ENCODE measurements at places on chromosomes 6 and 20.

- DNase-seq, result no peak
Measured at GRCh38 chr6:7171119-7171518, 63.4 kb downstream of the RREB1 start.

- DNase-seq, result no peak
Measured at GRCh38 chr20:45346851-45347250, 1.4 kb downstream of the SDC4 start.

- DNase-seq, result no peak
Measured at GRCh38 chr6:31558631-31559500, 11.5 kb downstream of the NFKBIL1 start.

DNA sequence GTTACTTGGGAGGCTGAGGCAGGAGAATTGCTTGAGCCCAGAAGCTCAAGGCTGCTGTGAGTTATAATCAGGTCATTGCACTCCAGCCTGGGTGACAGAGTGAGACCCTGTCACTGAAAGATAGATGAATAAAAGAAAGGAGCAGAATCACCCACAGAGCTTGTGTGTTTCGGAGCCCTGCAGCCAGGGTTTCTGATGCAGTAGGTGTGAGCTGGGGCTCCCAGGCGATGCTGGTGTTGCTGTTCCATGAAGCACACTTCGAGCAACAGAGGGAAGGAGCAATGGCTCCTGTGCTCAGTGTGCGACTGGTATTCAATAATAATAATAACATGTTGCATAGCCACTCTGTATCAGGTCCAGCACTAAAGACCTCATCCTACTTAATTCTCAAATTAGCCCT is 197.5 kb upstream of the CST7 start:
- DNase-seq, result no peak

- DNase-seq, result no peak
Measured at GRCh38 chr6:26087284-26088115, at the start of gene HFE. HFE (plus strand) TSS chr6:26087429; CDS start chr6:26087441, 12 bp downstream.

- DNase-seq, result no peak
Measured at GRCh38 chr6:11242711-11243110, 10.2 kb upstream of the NEDD9 start.

- DNase-seq, result no peak
Measured at GRCh38 chr6:84667252-84668213, 96.9 kb downstream of the TBX18 start.

- DNase-seq, result no peak
Measured at GRCh38 chr20:58828136-58828535, 22.6 kb downstream of the GNAS-AS1 start.

DNA sequence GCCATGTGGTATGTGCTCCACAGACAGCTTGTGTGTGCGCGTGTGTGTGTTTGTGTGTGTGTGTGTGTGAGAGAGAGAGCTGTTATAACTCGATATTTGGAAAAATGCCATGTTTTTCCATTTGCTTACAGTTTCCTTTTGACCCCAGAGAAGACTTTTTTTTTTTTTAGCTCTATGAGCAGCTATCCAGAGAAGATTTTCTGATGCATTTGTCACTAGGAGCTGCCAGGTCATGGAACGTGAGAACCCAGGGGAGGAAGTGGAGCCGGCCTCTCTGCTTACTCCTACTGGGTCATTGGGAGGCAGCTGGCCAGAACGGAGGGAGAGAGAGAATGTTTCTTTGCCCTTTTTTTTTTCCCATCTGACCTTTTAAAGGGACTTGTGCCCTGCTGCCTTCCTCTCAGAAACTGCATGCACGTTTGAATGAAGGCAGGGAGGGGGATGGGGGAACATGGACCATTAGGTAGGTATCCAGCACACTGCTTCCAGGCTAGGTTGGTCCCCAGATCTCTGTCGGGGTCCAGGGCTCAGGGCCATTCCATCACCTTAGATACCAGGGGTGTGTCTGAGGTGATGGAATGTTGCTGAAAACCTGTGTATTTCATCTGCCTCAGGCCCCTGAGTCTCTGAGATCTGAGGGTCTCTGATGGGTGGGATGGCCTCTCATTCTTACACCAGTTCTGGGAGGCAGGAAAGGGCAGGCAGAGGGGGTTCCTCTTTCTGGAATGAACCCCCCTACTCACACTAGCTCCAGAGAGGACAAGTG is 11.2 kb upstream of the MRPS18A start:
- no peak for DNase-seq

- DNase-seq, result no peak
Measured at GRCh38 chr6:77656999-77657764, 4.3 kb downstream of the MEI4 start.

DNA sequence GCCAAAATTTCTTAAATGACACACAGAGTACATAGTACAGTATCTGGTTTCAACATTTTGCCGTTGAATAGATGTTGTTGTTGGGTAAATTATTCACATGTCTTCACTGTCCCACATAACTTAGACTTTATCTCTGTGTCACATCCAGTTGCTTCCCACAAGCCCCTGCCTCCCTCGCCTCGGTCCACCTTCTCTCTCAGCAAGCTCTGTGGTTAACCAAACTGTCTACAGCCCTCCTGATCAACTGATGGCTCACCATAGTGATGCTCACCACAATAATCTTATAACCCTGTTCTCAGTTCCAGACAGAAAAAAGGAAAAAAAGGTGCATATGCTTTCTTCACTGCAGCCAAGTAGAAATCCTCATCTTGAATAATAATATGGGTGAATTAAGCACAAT is 23.0 kb downstream of the IL17F start:
- no peak for DNase-seq

DNA sequence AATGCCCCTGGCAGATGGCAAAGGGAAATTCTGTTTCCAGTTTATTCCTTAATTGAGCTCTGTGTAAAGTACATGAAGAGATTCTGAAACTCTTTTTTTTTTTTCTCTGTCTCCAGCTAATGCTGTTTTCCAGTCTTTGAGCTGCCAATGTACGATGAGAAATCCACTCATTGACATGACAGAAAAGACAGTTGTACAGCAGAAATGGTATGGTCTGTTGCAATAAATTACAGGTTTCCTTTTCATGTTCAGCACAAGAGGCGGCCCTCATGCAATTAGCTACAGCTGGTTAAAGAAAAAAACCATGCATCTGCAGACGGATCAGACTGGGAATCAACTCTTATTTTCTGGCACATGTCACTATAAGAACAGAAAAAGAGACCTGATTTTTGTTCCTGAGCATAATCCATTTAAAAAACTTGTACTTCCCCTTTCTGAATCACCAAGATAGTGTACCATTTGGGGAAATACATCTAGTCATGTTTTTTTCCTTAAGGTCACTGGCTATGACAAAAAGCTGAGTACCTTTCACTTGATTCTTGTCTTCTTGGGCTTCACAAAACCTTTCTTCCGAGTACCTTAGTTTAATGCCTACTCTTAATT is 289.8 kb upstream of the PREP start:
- DNase-seq, result no peak

GRCh38 chr6:166542580-166542912 is 43.9 kb downstream of the RAMACL start:
- DNase-seq, result no peak

DNA sequence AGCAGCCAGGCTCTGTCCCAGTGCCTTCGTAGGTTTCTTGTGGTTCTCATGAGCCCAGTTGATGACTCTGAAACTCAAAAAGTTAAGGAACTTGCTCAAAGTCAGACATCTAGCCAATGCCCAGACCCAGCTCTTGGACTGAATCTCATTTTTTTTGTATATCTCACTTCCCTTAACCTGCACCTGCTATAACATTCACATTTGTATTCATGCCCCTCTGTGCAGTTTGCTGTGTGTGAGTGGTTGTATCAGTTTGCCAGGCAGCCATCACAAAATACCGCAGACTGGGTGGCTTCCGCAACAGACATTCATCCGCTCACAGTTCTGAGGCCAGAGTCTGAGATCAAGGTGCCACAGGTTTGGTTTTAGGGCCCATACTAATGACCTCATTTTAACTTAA is 49.9 kb downstream of the IPCEF1 start:
- DNase-seq, result no peak

- DNase-seq, result no peak
Measured at GRCh38 chr6:157017861-157018260, 240.7 kb downstream of the ARID1B start.

- DNase-seq, result no peak
Measured at GRCh38 chr20:63635431-63636141, 8.7 kb upstream of the GMEB2 start.

DNA sequence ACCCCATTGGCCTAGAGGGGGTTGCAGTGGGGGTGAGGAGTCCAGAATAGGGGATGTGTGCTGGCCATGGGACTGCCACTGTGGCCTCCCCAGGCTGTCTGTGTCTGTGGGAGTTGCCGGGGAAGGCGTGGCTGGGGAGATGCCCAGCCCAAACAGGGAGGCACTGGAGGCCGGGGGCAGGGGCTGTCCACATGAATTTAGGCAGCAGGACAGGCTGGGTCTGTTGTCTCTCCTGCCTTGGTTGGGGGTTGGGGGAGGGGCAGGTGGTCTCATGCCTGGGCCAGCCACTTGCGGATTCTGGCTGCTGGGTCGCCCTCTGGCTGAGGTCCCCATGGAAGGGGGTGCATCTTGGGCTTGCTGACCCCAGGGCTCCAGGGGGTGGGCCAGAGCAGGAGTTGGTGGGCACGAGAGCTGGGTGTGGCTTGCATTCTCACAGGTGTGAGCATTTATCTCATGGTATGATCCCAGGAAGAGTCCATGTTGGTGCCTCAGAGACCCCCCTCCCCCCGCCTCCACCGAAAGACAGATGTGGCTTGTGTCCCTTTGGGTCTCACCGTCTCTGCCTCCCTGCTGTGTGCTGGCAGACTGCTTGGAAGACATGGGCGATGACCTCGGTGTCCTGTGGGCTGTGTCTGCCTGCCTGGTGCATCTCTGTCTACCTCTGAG is 4.0 kb downstream of the SOX18 start:
- no peak for DNase-seq

DNA sequence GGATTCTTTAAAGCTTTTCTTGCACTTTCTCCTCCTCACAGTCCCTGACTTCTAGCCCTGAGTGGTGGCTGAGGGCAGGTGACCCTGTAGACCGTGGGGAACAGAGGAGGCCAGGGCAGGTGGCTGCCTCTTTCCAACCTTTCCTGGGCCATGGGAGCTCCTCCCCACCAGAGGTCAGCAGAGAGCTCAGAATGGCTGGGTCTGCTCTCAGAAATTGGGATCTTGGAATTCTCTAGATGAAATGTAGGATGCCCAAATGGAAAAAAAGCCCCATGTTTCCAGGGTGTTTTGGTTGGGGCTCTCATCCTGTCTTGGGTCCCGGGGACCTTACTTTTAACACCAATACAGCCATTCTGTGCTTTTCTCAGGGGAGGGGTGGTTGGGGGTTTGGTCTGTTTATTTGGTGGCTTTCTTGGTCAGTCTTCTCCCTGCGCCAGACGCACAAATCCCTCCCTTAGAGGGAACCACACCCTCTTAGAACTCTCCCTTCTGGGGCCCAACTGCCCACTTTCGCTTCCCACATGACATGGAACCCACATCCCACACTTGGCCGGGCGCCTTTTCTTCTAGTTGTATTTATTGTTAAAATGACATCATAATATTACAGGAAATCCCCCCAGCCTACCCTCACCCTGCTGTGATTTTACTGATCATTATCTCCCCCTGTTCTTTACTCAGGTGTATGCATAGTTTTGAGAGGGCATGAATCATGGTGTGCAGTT is 17.9 kb downstream of the GNAS start:
- no peak for DNase-seq

- DNase-seq, result no peak
Measured at GRCh38 chr6:167932468-167933276, 64.8 kb upstream of the KIF25 start.

DNA sequence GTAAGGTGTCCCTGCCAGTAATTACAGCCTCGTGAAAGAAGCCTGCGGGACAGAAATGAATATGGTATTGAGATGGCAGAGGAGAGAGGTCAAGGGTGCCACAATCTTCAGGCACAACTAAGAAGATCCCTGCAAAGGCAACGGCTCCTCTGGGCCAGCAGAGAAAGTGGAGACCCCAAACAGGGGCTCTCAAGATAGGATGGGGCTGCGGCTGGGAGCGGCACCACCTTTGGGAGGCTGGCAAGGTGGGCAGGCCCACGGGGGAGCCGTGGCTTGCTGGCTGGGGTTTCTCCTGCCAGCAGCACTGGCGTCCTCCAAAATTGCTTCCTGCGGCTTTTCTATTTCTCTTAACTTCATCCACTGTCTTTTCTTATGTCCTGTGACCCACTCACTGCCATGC is 183.6 kb upstream of the QKI start:
- no peak for DNase-seq

GRCh38 chr6:75318900-75319299 is 34.3 kb upstream of the TMEM30A start:
- DNase-seq, result no peak

DNA sequence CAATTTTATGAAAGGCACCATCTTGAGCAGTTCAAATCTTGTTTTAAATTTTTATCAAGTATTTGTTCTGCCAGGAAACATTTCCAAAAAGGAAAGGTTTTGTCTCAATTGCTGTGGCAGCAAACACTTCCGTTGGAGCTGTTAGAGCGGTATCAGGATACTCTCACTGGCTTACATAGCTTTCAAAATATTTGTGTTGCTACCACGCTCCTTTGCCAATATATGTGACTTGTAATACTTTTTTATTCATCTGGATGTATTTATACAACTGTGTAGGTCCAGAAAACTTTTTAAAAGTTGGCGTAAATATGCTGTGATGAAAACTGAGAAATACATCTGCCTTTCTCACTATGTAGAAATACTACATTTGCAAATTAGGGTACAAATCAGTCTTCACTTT is 37.8 kb upstream of the NHSL1 start:
- DNase-seq, result no peak

- DNase-seq, result no peak
Measured at GRCh38 chr6:2919401-2919800, 16.3 kb upstream of the SERPINB9 start.

GRCh38 chr6:115783402-115784061 is 277.2 kb downstream of the FRK start:
- no peak for DNase-seq

DNA sequence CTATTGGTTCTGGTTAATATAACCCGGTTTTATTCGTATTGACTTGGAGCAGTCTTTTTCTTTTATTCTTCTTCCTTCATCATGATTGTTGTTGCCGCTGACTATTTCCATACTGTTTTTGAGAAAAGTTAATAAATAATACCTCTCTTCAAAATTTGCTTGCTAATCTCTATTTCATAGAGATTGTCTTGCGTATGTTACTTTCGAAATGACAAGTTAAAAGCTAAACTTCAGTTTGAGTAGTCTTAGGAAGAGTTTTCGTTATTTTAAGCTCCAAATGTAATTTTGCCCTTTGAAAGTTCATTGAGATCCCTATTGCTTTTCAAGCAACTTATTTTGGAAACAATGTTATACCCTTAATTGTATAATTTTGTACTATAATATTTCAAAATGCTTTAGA is 36.4 kb downstream of the DCBLD1 start:
- no peak for DNase-seq

GRCh38 chr6:97215157-97215769 is 67.8 kb downstream of the MMS22L start:
- DNase-seq, result no peak

GRCh38 chr20:20386192-20386591 is 18.3 kb downstream of the INSM1 start:
- DNase-seq, result no peak

DNA sequence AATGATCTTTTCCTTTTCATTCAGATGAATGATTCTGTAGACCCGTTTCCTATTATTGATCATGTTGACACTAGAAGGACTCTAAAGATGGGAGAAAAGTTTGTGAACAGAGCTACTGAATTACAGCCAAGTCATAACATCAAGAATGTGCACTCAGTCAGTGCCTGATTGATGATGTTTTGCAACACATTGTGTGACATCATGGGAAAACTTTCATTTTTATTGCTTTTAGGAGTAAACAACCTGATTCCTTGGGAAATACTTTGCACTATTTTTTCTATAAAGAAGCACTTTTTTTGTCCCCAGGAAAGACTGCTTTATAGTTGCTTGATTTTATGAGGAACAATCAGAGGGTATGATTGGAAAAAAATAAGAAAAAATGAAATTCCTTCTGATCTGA is 383.8 kb upstream of the JAG1 start:
- DNase-seq, result no peak
